GM12891 (cell line): ENCODE measurements at places on chromosomes 5 and 9.

DNA sequence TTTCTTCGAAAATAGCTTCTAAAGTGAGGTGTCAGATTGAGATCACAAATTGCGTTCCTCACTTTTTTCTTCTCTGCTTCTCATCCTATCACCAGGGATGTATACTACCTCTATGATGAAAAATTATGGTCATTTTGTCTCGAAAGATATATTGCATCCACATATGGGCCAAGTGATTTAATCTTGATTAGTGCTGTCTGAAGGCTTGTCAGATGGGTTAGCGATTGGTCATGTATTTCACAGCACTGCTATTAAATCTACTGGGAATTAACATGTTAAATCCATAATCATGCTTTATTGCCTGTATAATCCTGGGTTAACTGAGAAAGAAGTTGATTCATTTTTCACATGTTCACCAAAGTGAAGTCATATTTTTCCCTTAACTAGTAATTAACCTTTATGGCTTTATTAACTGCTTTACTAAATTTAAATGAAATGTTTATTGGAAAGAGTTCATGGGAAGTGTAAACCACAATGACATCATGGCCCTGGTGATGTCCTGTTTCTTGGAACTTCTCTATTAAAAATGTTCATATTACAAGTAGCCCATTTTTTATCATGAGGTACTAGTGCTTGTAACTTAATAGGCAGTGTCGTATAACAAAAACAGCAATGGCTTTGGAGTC lies 193.3 kb downstream of the SMC2 start:
- DNase-seq, result no peak

- DNase-seq, result no peak
Observed at GRCh38 chr5:136992796-136993489, 506.2 kb downstream of the SPOCK1 start.

DNA sequence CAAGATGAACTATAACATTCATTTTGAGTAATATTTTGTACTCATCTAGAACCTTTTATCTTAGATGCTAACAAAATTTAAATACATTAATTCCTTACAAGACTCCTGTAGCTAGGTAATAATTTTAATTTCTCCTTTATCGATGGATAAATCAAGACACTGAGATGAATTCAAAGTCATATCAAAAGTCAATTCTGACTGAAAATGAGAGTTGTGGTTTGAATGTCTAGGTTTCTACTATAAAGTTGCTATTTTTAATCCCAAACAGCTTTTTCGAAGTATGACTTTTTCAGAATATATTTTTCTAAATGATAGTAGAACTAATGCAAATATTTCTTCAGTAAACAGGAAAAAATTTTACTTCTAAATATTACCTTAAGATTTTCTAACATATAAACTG lies 491.7 kb upstream of the FAM174A start:
- DNase-seq, result no peak

- DNase-seq, result no peak
Observed at GRCh38 chr9:127336506-127337352, 60.2 kb upstream of the SLC2A8 start.

DNA sequence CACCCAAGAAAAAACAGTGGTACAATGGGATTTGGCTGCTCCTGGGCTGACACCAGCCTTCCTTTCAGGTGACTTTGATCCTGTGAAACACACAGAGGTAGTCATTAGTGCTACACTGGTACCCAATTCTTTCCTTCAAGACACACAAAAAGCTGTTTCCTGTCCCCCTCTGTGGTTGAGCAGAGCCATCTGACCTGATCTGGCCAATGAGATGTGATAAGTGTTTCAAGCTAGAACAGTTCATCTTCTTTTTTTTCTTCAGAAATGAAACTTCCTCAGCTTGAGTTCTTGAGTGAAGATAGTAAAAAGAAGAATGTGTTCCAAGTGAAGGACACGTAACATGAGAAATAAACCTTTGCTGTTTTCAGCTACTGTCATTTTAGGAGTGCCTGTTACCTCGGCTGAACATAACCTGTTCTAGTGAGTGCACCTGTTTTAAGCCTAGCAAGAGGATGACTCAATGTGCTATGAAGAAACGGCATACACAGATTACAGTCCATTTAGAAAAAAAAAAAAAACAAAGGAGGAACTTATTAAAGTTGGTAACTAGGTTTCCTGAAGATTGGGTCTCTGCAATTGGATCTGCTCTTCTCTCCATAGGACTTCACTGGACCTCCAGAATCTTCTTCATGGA lies 287.8 kb downstream of the GAS1 start:
- no peak for DNase-seq

- DNase-seq, result no peak
Observed at GRCh38 chr9:12640866-12641636, 52.1 kb upstream of the TYRP1 start.

DNA sequence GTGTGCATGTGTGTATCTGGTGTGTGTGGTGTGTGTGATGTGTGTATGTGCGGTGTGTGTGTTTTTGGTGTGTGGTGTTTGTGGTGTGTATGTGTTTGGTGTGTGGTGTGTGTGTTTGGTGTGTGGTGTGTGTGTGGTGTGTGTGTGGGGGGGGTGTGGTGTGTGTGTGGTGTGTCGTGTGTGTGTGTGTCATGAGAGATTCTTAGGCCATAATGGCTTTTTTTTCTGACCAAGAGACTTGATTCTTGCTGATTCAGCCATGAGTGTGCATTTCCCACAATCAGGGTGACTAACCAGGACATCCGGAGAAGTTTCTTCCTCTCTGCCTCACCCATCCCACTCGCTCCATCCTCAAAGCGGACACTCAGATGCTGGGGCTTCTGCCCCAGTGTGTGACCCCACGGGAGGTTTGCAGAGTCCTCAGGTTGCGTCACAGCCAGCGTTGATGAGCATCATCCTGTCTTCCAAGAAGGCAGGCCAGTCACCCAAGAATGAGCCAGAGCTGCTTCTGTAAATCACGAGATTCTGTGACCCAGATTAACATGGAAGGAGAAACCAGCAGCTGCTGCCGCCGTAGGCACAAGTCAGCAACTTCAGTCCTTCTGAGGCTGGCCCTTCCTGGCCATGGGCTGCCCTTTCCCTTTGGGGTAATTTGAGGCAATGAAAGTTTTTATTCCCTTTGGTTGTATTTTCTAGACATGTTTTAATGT lies 12.5 kb upstream of the CTSL start:
- DNase-seq, result no peak

- DNase-seq, result no peak
Observed at GRCh38 chr9:136133959-136134484, 15.3 kb upstream of the TMEM250 start.

GRCh38 chr9:72193478-72193881 lies 44.2 kb downstream of the GDA start:
- DNase-seq, result no peak

DNA sequence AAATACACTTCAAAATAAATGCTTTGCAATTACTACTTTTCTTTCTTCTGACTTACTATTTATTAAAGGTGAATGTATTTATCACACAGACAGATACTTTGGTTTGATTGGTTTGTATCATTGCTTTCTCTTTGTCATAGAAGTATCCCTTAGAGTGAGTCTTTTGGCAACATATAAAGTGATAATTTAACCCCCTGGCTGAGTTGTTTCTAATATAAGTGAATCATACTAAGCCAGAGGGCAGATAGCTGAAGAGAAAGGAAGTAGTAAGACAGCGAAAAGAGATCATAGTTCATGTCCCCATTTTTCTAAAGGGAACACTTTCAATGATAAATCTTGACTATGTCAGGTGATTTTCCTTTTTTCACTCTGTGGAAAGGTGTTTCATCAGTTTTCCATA lies 38.6 kb downstream of the CAMK4 start:
- no peak for DNase-seq

DNA sequence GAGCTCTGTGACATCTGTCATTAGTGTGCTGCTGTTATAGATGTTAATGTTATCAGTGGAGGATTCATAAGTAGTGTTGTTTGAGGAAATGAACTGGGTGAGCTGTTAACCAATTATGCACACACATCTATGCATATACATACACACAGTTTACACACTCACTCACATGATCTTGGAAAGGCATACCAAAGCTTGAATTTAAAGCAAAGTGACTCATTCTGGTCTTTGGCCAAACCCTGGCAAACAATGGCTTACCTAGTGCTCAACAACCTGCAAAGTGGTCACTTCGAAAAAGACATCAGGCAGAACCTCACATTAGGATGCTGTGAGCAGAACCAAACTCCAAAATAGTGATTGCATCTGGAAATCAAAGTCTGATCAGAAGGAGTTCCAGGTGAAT lies 1037.3 kb upstream of the CDH6 start:
- no peak for DNase-seq

- no peak for DNase-seq
Observed at GRCh38 chr5:167582283-167582682, 709.2 kb upstream of the WWC1 start.

DNA sequence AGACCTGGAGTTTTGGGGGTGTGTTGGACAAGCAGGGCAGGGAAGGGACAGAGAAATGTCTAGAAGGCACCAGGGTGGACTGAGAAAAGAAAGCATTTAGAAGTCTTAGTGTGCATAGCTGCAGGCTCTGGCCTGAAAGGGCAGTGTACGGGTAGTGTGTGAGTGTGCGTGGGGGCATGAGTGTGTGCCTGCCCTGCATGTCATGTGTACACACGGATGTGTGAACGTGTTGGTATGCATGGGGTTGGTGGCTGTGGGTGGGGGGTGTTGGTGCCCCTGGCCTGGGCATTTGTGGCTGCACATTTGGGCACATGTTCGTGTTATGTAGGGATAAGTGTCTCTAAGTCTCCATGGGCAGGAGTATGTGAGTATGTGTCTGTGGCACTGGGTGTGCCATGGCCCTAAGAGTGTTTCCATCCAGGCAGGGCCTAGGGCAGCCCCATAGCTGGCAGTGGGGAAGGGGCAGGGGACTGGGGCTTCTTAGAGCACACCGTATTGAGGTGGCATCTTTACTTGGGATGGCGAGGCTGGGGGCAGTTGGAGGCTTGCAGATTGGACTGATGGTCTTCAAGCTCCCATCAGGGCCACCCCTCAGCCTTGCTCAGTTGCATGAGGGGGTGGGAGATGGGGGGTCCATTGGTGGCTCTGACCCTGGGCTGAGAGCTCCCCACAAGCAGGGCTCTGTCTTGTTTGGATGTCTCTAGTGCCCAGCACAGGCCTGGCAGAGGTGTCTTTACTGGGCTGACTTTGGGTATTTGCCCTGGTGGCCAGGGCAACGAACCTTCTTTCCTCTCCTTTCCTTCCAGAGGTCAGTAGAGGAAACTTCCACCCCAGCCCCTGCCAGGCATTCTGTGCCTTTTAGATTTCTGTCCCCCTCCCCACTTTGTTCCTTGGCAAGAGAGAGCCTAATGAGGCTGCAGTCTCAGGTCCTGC lies 15.0 kb downstream of the PSD2 start:
- DNase-seq, result no peak

- DNase-seq, result no peak
Observed at GRCh38 chr5:14685757-14686156, 21.2 kb downstream of the OTULIN start.

DNA sequence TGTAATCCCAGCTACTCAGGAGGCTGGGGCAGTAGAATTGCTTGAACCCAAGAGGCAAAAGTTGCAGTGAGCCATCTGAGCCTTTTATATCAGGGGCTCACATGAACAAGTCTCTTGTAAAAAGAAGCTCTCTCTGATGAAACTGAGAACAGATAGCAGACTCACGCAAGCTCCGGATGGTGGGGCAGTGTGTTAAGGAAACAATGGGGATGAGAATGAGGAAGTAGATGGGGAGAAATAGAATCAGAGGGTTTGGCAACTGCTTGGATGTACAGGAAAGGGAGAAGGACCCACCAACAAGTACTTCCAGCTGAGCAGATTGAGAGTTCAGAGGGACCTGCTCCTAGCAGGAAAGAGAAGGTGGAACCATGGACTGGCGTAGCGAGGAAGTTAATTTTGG lies 18.6 kb downstream of the TMEM252 start:
- no peak for DNase-seq

GRCh38 chr5:98722188-98722587 lies 51.3 kb upstream of the RGMB start:
- DNase-seq, result no peak

DNA sequence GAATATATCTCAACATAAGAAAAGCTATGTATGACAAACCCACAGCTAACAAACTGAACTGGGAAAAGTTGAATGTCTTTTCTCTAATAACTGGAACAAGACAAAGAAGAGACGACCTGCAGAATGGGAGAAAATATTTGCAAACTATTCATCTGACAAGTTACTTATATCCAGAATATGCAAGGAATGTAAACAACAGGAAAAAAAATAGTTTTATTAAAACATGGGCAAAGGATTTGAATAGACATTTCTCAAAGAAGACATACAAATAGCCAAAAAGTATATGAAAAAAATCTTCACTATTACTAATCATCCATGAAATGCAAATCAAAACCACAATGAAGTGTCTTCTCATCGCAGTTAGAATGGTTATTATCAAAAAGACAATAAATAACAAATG lies 181.7 kb upstream of the TLX3 start:
- DNase-seq, result no peak

- no peak for DNase-seq
Observed at GRCh38 chr9:93329629-93330280, 121.7 kb upstream of the FAM120A start.

DNA sequence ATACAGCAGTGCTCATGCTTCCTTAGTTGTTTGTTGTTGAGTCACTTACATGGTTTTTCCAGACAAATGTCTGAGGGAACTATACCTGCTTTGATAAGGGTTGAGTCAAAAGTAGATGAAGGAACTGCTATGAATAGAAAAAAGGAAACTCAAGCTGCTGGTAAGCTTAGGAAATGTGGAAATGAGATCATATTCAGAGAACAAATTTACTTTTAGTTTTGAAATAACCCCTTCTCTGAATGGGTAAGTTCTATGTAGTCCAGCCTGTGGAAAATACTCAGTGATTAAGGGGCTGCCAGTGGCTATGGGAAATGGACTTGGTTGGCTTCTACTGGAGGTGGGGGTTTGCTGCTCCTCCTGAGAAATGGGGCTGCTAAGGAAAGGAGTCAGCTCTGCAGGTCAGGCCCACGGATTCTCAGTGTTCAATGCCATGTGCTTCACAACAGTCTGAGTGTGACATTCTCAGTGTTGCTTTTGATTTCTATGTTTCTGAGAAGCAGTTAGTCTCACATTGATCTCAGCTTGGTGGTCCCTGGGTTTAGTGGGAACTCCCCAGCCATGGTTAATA lies 47.7 kb upstream of the GLRX start:
- no peak for DNase-seq

- no peak for DNase-seq
Observed at GRCh38 chr5:80409367-80409966, 1.6 kb downstream of the ZFYVE16 start.

DNA sequence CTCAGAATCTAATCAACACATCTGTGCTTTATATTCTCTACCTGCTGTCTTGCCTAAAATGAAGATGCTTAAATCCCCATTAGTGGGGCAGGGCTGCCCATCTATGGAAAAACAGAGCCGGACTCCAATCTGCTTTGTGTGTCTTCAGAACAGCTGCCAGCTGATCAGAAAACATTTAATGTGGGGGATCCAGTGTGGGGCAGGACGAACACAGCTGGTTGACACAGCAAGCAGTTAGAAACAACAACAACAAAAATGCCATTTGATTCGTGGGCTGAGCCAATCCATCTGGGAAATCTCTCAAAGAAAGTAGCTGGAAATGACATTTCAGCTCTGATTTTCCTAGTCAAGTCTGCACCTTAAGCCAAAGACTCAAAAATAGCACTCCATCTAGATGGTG lies 99.8 kb downstream of the PPP2R2B start:
- no peak for DNase-seq

GRCh38 chr5:120866997-120867396 lies 402.9 kb downstream of the PRR16 start:
- DNase-seq, result no peak
